Activated naive CD8-positive, alpha-beta T cell treated with anti-CD3 and anti-CD28 coated beads, Interleukin-2, amount 50 U/mL, for 16 hours (primary cell): ENCODE measurements at places on chromosomes 6 and 20.
A peak's percentile ranks its signal among the peaks of the same experiment; 100 is the strongest.

DNA sequence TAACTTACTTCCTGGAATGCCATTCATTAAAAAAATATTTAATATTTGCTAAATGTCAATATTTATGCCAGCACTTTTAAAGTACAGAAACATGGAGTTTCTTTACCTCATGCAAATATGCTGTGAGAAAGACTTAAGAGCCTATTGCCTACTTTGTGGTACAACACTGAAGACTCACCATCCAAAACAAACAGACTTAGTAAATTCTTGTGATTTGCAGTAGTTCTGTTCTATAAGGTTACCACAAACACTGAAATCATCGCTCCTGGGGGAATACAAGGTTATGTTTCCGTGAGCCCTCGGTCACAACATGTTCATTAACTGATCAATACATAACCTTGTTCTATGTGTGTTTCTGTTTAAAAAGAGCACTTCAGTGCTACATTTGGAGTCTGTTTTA, 78.3 kb downstream of the ATG5 start:
- no peak for DNase-seq

- no peak for DNase-seq
These were observed 10.5 kb downstream of the CNPY3 start for GRCh38 chr6:42939810-42940167.

- no peak for DNase-seq
These were observed 13.5 kb downstream of the THBS2 start for GRCh38 chr6:169240125-169240524.

GRCh38 chr6:26392932-26393636, 9.0 kb upstream of the BTN3A1 start:
- no peak for DNase-seq

DNA sequence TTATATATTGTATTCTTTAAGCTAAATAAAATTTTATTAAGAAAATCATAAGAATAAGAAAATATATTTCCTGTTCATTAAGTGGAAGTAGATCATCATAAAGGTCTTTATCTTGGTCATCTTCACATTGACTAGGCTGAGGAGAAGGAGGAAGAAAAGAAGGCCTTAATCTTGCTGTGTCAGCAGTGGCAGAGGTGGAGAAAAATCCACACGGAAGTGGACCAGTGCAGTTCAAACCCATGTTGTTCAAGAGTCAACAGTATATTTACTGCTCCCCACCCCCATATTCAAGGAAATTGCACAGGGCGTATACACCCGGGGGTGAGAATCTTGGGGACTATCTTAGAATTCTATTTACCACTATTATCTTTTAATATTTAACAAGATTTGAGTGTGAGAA, 178.6 kb upstream of the SCGN start:
- no peak for DNase-seq

DNA sequence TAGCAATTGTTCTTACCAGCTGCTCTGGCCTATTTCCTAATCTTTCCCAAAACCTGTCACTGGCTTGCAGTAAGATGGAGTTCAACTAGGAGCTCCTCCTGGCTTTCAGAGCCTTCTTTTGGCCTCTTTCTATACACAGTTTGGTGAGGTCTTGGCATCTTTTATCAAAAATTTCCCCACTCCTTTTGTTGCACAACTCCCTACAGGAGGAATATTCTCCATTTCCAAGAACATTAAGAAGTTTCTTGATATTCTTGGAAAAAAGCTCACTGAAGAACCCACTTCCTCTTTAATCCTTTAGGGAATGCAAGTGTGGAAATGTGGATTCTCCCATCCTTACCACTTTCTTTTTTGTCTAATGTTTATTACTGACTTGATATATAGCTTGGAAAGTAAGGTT, 171.3 kb upstream of the KCNK16 start:
- DNase-seq = no peak

- no peak for DNase-seq
These were observed 36.1 kb downstream of the EFCAB8 start for GRCh38 chr20:32894711-32895355.

- DNase-seq = no peak
These were observed 85.8 kb downstream of the CEBPB start for GRCh38 chr20:50276119-50277063.

- DNase-seq = no peak
These were observed 4.8 kb downstream of the TGM6 start for GRCh38 chr20:2385496-2385895.

DNA sequence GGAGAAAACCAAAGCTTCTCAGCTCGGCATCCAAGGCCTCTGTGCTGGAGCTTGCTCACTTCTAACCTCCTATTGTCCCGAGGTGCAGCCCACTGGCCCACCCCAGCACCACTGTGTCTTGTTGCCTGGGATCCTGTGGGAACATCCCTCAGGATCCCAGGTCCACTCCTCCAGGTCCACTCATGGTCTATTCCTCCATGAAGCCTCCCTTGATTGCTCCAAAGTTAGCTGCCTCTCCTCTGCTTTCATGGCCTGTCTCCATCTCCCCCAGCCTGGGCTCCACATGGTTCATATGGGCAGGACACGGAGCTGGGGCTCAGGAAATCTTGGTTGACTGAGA, 13.9 kb downstream of the SLA2 start:
- DNase-seq = no peak

- no peak for DNase-seq
These were observed at the start of gene RIN2 for GRCh38 chr20:19758133-19758500. TSS of gene RIN2 (plus strand) at chr20:19758258. CDS start at chr20:19889602, 131,344 bp downstream.

DNA sequence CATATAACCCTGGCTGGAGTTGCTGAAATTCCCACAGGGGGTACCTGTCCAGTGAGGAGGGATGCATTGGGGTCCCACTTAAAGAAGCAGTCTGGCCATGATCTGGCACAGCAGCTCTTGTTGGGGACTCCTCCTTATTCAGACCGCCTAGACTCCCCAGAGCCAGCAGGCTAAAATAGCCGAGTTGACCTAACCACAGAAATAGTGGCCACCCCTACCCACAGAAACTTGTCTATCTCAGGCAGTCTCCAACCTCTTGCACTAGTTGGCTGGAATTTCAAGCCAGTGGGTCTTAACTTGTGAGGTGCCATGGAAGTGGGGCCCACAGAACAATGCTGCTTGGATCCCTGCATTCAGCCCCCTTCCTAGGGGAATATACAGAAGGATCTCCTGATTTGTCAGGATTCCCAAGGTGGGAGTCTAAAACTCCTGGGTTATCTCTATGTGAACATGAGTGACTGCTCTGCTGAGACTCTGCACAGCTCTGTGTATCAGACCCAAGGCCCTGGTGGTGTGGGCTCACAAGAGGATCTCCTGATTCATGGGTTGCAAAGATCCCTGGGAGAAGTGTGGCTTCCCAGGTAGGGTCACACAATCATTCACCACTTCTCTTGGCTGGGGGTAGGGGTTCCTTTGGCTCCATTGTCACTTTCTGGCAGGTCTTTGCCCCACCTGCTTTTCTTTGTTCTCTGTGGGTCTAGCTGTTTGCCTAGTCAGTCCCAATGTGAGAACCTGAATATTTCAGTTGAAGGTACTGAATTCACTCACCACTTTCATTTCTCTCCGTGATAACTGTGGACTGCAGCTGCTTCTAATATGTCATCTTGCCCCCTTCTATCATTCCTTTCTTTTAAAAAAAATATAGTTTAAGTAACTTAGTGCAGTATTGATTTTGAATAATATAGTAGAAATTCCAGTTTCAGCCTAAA, 65.5 kb upstream of the CLVS2 start:
- DNase-seq = no peak

- DNase-seq = no peak
These were observed 33.1 kb upstream of the LCA5 start for GRCh38 chr6:79570129-79571029.

GRCh38 chr6:28235912-28236452, 10.9 kb downstream of the ZSCAN9 start:
- DNase-seq = no peak

- no peak for DNase-seq
These were observed 21.9 kb downstream of the CCN2 start for GRCh38 chr6:131929264-131929663.

DNA sequence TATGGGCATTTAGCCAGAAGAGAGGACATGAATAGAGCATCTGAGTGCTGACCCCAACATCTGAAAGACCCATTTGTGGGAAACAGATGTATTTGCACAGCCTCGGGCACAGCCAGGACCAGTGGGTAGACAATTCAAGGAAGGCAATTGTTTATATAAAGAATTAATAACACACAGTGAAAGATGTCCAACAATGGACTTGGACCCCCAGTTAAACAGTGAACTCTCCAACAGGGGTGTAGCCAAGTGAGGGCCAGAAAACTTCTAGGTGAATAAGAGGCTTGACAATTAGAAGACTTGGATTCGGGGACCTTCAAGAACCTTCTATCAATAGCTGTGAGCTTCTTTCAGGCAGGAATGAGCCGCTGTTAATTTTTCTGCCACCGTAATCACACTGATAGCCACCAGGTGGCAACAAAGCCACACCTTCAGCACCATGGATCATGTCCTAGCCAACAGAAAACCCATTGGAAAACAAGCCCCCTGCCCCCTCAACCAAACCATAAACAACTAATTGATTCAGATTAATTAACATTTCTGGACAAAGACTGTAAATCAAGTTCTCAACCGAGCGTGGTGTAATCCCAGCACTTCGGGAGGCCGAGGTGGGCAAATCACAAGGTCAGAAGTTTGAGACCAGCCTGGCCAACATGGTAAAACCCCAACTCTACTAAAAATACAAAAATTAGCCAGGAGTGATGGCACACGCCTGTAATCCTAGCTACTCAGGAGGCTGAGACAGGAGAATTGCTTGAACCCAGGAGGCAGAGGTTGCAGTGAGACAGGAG, 8.8 kb upstream of the SRSF6 start:
- DNase-seq = peak; percentile 9

DNA sequence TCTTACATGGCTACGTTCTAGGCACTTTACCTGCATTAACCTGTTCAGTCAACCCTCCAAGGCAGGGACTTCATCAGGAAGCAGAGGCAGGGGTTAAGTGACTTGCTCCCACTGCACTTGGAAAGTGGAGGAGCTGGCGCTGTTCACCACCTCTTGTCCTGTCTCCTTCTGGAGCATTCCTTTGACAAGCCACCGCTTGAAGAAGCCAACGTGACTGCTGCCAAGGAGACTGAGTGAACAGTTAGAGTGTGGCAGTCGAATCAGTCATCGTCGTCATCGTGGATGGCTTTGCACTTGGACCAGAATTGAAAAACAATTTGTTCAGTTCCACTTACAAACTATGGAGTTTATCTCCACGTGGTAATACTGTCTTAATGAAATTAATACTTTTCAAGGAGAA, 60.9 kb downstream of the TULP4 start:
- no peak for DNase-seq

GRCh38 chr20:47985092-47985850, 200.0 kb upstream of the SULF2 start:
- no peak for DNase-seq

DNA sequence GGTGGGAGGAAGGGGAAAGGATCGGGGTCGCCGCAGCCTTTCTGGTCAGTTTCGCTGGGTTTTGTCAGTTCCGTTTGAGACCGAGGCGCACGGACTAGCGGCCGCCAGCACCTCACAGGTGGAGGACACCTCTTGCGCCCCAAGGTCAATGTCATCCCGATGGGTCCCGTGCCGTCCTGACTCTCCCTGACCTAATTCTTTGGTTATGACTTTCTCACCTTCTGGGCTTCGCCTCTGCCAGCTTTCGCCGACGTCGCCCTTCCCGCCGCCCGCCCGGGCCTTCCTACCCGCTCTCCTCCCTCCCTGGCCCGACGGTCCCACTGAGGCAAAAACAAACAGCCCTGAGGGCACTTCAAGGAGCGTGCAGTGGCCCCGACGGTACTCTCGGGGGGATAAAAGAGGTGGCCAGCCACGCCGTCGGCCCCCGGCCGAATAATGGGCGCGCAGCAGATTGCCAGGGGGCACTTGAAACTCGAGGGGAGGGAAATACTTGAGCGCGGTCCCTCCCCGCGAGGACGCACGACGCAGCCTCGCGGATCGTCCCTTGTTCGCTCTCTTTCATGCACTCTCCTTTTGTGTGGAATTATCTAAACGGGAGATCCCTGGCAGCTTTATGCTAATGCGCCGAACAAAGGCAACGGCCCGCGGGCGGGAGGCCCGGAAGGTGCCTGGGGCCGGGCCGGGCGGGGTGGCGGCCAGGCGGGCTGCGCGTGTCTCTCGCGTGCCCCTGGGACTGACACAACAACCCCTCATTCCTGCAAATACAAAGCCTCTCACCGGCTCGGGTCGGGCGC, 3.9 kb upstream of the INSM1 start:
- DNase-seq = no peak

- DNase-seq = no peak
These were observed 90.4 kb downstream of the DLL1 start for GRCh38 chr6:170200458-170200891.

- no peak for DNase-seq
These were observed 12.8 kb downstream of the SNX14 start for GRCh38 chr6:85580878-85581267.
